ENCODE measurements at places on chromosomes 12 and 14. TPM values are rescaled to one million over a fixed set of nuclear protein-coding genes. Genes with fewer than 3 reads are reported as not detected.
A peak's percentile ranks its signal among the peaks of the same experiment; 100 is the strongest.

The GPR84 gene
- 0.58 TPM for polyA plus RNA-seq

DNA sequence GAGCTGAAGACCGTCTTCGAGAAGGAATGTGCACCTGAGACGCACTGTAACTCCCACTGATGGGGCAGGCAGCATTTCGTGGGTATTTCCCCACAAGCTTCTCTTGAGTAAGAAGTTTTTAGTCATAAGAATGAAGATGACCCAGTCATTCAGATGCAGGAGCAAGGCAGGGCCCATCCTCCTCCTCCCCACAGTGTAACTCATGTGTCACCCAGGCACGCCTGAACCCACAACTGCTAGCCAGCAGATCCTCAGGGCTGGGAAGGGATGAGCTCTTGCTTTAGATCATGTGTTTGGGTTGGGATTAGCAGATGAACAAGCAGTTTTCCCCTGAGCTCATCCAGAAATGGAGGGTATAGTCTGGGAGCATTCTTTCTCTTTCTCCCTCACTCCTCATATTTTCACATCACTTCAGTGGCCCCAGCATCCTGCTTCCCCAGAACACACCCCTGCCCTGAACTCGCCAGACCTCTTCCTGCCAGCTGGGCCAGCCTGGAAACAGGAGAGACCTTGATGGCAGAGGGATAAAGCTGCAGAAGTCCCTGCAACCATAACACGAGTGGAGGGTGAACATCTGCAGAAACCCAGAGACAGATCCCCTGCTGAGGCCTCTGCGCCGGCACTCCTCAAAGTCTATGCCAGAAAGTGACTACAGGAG lies 73.3 kb downstream of the B4GALNT3 start:
- DNase-seq = no peak

GRCh38 chr14:70707138-70708038 lies 65.7 kb downstream of the TTC9 start:
- peak; percentile 64 for DNase-seq

GRCh38 chr12:57169969-57170368 lies 22.6 kb upstream of the LRP1-AS start:
- no peak for DNase-seq

The CLEC4D gene
- polyA plus RNA-seq = not detected

The TMEM30B gene
- 5.9 TPM for polyA plus RNA-seq

The SLCO1B1 gene
- polyA plus RNA-seq = not detected

The RIPK3 gene
- polyA plus RNA-seq = 2.8 TPM

The EML1 gene
- 18.1 TPM for polyA plus RNA-seq

DNA sequence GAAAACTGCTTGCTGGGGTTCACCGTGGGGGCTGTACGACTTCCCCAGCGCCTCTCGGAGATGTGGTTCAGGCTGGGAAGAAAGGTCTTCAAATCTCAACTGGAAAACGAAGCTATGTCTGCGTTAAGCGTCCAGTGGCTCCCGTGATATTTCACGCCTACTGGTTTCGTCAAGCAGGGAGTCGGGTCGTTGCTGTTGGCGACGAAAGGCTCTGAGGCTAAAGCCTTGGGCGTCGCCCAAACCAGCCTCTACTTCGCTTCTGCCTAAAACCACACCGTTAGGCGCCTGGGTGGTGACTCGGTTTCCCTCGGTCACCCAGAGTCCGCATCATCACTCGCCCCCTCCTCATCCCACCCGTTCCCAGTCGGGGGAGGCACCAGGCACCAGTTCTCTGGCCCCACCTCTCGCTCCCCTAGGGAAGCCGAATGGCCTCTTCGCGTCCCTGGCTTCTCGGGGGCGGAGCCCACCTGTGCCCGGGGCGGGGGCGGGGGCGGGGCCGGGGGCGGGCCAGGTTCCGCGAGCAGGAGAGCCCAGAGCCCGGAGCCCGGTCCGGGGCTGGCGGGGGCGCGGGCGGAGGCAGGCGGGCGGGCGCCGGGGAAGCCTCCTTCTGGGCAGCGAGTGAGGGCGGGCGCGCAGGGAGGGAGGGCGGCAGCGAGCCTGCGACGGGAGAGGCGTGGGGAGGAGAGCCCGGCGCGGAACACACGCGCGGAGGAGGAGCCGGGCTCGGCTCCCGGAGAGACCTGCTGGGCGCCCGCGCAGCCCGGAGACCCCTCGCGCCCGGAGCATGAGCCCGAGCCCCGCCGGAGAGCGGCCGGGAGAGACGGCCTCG lies at the start of gene B4GALNT3:
Gene B4GALNT3 (plus strand): TSS at position 510 of the 829 bp plus-strand sequence. CDS start 438 bp downstream, outside the sequence.
- DNase-seq = peak; percentile 62

DNA sequence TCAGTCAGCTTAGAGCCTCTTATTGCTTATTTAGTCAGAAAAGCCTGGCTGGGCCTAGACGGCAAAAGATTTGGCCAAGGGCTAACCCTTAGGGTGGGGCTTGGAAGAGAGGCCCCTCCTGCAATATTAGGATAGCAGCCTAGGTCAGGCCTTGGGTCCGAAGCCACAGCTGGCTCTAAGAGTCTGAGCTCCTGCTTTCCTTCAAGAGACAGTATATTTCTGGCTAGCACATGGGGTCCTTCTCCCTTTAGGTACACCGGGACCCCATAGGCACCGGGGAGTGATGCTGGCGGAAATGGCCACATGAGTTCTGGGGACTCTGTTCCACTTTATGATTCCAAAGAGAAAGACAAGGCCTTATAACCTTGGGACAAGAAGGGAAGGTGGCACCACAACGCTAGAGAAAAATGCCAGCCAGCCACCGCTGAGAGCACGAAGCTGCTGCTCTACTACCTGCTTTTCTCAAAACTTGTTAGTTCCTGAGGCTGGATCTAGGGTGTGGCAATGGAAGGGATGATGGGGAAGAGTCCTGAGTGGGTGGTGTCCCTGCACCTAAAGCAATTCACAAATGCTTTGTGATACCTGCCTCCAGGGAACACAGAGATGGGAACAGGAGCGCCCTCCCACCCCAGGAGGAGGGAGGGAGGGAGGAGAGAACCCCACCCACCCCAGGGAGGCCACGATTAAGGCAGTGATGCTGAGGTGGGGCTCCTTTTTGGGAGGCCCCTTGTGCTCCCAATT lies 3.1 kb upstream of the AVIL start:
- DNase-seq = no peak

DNA sequence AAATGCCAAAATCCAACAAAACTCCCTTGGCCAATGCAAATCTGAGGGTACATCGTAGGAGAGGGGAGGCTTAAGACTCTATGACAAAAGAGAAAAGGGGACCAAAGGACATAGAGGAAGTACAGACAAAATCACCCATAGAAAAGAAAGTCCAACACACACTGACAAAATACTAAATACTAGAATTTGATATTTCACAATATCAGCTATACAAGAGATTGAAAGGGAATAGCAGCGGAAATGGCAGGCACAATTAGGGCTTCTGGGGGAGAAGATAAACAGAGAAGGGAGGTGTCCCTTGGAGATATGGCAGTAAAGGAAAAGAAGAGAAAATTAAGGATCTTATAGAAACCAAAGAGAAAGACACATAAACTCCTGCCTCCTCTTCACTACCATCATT lies 29.0 kb downstream of the ATP2B1 start:
- DNase-seq = no peak

The TMTC2 gene
- 8.1 TPM for polyA plus RNA-seq

The OLR1 gene
- 5.9 TPM for polyA plus RNA-seq

DNA sequence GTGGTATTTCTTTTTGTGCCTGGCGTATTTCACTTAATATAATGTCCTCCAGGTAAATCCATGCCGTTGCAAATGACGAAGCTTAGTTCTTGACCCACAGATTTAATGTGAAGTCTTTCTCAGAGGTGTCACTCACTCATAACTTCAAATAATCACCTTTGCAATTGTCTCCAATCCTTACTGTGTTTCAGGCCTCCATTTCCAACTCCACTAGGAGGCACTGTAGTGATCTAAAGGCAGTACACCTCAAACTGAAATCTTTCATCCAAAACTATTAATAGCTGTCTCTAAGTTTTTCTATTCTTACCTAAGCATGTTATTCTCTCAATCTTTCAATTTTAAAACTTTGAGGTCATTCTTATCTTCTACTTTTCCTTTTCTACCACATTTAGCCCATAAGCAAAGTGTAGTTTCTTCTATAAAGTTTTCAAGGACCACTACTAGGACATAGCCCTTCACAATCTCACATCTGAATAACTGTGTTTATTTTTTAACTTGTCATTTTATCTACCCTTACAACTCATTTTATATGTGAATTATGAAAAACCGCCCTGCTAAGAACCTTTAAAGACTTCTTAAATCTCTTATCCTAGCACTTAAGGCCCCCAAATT lies 25.5 kb upstream of the FBXO34 start:
- peak; percentile 71 for DNase-seq

- no peak for DNase-seq
Measured at GRCh38 chr12:1835211-1836131, 15.1 kb downstream of the LRTM2 start.

- DNase-seq = no peak
Measured at GRCh38 chr12:131604859-131605258, 106.0 kb upstream of the SFSWAP start.

The CLEC9A gene
- polyA plus RNA-seq = 6.3 TPM

DNA sequence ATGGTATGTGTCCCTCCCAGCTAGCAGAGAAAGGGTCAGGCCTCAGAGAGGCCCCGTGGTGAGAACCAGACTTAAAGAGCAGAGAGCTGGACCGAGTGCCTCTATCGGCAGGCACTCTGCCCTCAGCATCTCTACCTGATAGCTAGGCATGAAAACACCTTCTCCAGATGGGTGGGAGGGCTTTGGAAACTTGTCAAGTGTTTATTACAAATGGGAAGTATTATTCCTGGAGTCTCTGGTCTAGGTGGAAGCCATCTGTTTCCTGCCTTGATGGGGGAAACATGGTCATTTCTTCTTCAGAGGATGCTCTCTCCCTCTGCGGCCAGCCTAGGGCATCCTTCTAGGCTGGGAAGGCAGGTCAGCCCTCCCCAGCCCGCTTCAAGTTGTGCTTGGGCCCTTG lies 2.3 kb downstream of the TMEM63C start:
- DNase-seq = no peak

The GZMB gene
- 1.5 TPM for polyA plus RNA-seq

- DNase-seq = no peak
Measured at GRCh38 chr14:76456891-76457586, 81.1 kb downstream of the ESRRB start.

DNA sequence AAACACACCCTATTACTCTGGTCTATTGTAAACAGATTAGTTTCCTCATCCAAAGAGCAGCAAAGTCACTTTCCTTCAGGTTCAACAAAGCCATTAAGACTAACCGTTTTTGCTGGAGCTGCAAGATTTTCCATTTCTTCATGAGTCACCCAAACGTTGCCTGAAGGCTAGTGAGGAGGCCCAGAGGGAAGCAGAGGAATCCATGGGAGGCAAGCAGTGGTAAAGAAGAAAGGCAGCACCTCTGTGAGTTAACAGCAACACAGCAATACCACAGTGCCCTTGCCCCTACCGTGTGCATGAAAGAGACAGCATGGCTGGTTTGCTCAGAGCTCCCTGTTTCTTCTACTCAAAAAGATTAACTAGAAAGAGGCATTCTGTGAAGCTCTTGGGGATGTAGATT lies 206.3 kb downstream of the ACSS3 start:
- DNase-seq = no peak

GRCh38 chr12:100651694-100652093 lies 78.2 kb downstream of the GAS2L3 start:
- DNase-seq = peak; percentile 25

DNA sequence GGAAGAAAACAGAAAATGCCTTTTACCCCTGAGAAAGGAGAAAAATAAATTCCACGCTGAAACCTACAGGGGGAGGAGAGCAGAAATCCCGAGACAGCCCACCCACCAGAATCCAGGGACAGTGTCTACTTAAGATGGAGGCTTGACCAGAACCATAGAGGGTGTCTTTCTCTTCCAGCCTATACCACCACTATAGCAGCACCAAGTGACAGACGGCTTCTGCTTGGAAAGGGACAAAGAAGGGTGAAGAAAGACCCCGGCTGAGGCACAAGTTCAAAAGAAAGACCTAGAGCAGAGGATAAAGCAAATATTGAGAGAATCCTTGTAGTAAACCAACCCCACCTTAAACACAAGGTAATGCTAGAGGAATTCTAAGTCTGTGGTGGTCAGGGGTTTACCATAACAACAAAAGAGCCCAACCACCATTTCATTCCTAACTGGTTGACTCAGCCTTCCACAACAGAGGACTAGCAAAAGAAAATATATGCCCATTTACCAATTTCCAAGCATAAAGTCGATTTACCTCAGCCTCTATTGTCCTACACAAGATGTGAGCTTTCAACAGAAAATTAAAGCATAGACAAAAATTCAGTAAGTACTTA lies 105.3 kb upstream of the FOXG1 start:
- no peak for DNase-seq

The VDR gene
- 3.7 TPM for polyA plus RNA-seq

- no peak for DNase-seq
Measured at GRCh38 chr12:51473947-51474346, 49.3 kb downstream of the SLC4A8 start.

GRCh38 chr14:21734457-21735074 lies 60.9 kb upstream of the OR4E1 start:
- peak; percentile 46 for DNase-seq

GRCh38 chr12:64680235-64680634 lies 69.9 kb downstream of the RASSF3 start:
- no peak for DNase-seq

The TPPP2 gene
- 490 TPM for polyA plus RNA-seq

- DNase-seq = no peak
Measured at GRCh38 chr14:98725676-98726075, 546.3 kb downstream of the BCL11B start.

The IFNG-AS1 gene
- polyA plus RNA-seq = not detected
